ENCODE measurements at places on chromosomes 1 and 21.

GRCh38 chr1:38474738-38475623, 384.6 kb downstream of the RRAGC start:
- no peak for DNase-seq

DNA sequence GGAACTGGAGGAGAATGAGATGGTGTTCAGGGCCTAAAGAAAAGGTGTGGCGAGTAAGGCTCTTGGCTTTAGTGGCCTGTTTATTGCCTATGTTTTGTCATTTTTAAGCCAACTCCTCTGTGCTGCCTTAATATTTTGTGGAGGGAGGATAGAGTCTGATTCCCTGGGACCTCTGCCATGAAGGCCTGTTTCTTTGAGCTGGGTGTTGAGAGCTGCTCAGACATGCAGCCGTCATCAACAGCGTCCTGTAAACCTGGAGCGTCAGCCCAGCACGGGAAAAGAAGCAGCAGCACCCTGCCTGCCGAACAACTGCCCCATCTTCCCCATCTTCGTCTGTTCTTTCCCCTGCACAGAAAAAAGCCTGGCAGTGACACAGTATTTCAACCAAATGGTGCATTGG, 27.1 kb upstream of the SNX27 start:
- no peak for DNase-seq

DNA sequence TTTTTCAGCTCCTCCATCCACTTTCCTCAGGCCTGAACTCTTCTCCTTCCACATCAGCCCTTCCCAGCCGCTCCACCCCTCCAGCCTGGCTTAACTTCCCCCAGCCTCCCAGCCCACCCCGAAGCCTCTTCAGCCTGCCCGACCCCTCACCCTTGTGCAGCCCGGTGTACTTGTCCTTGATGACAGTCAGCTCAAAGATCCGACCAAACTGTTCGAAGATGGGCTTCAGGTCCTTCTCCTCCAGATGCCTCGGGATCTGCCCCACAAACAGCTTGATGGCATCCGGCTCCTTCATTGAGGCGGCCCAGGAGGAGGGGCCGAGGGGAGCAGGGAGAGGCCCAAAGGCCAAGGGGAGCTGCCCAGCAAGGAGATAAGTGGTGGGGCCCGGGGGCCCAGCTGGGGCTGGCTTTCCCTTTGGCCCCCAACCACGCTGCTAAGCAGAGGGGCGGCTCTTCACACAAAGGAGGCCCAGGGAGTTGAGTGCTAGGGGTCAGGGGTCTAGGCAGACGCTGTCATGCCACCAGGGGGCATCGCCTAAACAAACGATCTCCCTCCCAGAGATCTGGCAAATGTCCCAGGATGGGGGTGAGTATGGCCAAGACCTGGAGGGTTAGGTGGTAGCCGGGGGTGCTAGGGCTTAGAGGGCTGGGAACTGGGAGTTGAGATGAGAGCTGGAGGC, 738 bp downstream of the CELF3 start:
- DNase-seq: no peak

GRCh38 chr1:67983867-67984266, 66.6 kb downstream of the DIRAS3 start:
- DNase-seq: no peak

- DNase-seq: no peak
Measured at GRCh38 chr1:8543965-8544364, 226.1 kb downstream of the SLC45A1 start.

Data from fibroblast of lung (primary cell).